GM04504 (cell line): ENCODE measurements at places on chromosomes 6 and 20.

- DNase-seq: peak; percentile 67
Measured at GRCh38 chr6:34630040-34630439, 66.5 kb downstream of the ILRUN start.

GRCh38 chr6:165487950-165488349 is 175.1 kb downstream of the PDE10A start:
- no peak for DNase-seq

GRCh38 chr6:142331601-142332000 is 29.8 kb downstream of the ADGRG6 start:
- DNase-seq: no peak

DNA sequence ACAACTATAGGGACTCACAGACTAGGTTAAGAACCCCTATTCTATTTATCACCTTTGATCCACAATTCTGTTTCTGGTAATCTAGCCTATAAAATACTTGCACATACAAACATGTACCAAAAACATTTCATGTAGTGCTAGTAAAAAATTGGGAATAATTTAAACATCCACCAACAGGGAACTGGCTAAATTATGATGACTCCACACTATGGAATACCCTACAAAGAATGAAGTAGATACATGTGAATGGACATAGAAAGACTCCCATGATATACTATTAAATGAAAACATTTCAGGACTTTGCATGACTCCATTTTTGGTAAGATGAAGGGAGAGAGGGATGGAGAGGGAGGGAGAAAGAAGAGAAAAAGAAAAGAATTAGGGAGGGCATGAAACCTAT is 58.2 kb downstream of the ZHX3 start:
- no peak for DNase-seq

GRCh38 chr6:8207191-8207868 is 105.0 kb upstream of the EEF1E1 start:
- DNase-seq: no peak

DNA sequence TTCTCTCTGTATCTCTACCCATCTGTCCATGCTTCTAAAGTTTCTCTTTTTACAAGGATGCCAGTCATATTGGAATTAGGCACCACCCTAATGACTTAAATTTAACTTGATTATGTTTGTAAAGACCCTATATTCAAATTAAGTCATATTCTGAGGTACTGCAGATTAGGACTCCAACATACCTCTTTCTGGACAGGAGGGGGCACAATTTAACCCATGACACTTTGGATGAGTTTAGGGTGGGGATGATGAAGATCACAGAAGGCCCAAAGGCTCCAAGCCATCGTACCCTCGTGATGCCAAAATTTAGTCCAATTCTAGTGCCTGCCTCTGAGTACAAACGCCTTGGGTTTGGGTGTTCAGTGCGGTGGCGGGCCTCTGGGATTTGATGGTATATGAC is 15.0 kb upstream of the NKX2-2 start:
- DNase-seq: no peak

DNA sequence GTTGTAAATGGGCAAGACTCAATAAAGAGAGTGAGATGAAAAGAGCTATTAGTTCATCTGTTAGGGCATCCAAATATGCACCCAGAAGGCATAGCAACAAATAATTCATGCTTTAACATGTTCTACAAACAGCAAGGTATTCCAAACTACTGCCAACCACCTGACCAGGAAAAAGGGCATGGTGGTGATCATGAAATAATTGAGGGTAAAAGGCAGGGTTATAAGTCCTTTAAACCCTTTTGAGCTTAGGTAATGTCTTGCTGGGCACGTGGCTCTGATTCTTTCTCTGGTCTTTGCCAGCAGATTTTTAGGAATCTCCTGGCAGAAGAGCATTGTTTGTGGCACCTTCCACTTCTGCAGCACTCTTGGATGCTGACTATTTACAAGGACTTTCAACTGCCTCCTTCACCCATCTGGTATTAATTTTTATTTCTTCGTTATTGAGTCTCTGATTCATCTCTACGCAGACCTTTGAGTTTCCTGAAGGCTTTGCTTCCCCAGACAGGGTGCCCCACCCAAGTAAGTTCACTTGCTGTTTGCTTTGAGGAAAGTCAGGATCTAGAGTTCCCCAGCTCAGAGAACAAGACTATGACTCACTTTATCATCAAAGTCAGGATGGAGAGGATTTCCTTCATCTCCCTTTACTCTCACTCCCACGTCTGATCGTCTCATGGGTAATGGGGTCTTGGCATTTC is 83.4 kb upstream of the NEDD9 start:
- peak; percentile 91 for DNase-seq

DNA sequence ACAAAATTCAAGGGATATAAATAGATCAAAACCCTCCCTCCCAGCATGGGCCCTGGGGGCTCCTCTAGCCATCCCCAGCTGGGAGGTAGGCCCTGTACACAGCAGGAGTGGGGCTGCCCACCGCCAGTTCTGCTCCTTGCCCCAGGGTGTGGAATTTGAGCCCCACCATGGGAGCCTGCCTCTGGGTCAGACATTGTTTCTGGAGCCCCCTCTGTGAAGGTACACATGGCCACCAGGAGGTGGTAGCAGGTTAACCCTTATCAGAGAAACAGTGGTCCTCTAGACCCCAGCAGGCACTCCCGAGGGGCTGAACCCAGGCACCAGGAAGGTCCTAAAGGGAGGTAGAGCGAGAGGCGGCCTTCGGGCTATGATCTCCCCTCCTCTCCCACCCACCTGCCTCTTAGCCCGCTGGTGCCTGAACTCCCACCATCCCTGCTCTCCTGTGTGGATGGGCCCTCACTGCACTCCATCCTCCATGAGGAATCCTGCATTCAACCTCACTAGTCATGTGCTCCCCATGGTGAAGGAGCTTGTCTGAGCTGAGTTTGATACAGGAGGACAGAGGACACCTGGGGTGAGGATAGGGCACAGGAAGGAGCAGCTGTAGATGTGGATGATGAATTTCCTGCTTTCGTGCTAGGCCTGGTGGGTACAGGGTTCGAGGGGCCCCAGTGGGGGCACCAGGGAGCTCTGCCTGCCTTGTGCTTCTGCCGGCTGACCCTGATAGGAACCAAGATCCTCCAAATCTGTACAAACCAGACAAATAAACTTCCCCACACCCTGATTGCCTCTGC is 114.9 kb downstream of the GRM4 start:
- no peak for DNase-seq

GRCh38 chr20:44807051-44807683 is 3.2 kb downstream of the RIMS4 start:
- no peak for DNase-seq

DNA sequence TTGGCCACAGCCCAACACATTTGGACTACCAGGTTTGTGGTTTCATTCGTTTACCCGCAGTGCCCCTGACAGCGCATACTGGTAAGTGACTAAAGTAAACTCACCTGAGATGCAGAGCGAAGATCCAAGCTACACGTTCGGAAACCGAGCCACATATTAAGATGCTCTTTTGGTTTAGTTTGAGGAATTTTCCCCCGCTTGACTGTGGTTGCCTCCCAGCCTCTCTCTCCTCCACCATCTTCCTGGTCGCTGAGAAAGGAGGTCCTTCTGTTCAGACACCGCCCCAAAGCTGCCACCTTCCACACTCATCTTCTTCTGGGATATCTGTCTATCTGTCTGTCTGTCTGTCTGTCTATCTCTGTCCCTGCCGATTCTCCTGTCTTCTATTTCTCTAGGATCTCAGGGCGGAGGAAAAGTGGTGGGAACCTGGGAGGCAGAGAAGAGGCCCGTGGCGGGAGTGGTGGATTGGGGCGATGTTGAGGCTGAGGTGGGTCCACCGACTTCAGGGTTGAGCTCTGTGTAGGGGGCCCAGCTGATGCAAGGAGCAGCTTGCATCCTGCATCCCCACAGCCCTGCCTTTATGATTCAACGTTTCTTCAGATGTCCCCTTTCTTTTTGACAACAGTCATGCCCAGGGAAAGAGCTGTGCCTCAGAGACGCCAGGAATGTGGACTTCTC is 196.9 kb upstream of the ZNF184 start:
- no peak for DNase-seq

DNA sequence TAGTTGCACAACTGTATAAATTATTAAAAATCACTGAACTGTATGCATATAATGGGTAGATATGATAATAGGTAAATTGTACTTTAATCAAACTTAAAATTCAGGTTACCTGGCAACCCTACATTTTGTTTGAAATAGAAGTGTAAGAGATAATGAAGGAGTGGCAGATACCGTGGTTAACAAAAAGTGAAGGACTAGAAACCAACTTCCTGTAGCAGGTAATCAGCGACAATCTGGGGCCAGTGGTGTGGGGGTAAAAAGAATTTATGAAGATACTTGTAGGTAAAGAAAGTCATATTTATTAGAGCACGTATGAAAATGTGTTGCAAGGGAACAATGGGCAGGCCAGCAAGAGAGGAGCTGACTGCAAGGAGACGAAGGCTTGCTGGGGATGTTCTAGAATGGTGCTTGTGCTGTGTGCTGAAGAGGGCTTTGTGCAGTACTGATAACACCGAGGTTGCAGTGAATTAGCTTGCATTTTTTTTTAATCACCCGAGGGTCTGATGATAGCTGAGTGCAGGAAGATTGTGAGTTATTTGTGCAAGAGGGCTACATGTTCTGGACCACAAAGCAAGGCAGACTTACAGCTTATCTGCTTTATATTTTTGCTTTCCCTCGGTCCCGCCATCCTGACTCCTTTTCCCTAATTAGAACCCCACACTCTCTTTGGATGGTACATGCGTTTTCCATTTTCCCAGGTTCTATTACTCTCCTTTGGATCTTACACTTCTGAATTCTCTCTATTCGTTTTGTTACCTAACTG is 4.6 kb upstream of the ENPP1 start:
- no peak for DNase-seq

GRCh38 chr6:35473075-35473849 is 5.1 kb downstream of the RPL10A start:
- DNase-seq: no peak
